ENCODE measurements at places on chromosomes 2 and 18.

DNA sequence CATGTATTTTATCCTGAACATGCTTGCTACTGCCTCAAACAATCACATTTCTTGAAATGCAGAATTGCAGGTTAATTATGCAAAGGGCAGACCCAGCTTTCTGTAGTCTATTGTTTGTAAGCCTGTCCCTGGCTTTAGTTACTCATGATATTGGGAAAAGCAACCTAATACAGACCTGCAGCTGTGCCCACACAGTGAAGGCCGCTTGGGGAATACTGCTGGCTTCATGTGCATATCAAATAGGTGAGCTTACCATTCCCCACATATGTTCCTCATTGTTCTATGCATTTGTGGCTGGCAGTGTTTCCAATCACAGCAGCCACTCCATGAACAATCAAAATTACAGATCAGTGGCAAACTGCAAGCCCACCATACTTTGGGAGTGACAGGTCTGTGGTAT lies 186.3 kb downstream of the TMEM163 start:
- no peak for DNase-seq

- DNase-seq: no peak
These were observed 193.9 kb downstream of the RTP5 start for GRCh38 chr2:242063436-242063835.

GRCh38 chr2:234670052-234670451 lies 173.2 kb upstream of the ARL4C start:
- DNase-seq: no peak

- DNase-seq: no peak
These were observed 3.0 kb downstream of the WDR75 start for GRCh38 chr2:189444322-189444721.

DNA sequence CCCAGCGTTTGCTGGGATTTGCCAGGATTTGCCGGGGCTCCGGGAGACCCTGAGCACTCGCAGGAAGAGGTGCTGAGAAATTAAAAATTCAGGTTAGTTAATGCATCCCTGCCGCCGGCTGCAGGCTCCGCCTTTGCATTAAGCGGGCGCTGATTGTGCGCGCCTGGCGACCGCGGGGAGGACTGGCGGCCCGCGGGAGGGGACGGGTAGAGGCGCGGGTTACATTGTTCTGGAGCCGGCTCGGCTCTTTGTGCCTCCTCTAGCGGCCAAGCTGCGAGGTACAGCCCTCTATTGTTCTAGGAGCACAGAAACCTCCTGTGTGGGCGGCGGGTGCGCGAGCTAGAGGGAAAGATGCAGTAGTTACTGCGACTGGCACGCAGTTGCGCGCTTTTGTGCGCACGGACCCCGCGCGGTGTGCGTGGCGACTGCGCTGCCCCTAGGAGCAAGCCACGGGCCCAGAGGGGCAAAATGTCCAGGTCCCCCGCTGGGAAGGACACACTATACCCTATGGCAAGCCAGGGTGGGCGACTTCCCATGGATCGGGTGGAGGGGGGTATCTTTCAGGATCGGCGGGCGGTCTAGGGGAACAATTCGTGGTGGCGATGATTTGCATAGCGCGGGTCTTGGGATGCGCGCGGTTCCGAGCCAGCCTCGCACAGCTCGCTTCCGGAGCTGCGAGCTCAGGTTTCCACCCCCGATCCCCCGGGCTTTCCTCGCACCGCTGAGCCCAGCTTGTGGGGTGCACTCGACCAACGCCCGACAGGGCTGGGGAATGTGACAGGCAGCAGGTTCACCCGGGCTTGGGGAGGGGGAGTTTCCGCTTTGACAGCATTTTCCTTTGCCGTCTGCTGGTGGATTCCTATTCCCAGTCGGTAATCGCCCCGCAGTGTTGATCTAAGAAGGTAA lies 2.8 kb downstream of the ONECUT2 start:
- peak; percentile 76 for DNase-seq

DNA sequence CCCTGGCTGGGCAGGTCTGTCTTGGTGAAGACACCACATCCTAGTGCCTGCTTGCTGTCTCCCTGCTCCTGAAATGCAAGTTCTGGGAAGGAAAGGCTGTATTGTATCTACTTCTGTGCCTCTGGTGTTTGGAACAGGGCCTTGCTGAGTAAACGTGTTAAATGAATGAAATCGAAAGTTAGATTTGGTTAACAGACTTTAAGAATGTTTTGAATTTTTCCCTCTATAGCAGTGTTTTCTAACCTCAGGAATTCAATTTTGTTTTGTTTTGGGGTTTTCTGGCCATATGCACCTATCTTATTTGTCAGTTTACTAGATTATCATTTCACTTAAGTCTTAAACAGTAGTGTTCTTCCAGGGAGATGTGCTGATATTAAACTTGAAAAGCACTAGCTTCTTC lies 20.7 kb downstream of the FARP2 start:
- no peak for DNase-seq

DNA sequence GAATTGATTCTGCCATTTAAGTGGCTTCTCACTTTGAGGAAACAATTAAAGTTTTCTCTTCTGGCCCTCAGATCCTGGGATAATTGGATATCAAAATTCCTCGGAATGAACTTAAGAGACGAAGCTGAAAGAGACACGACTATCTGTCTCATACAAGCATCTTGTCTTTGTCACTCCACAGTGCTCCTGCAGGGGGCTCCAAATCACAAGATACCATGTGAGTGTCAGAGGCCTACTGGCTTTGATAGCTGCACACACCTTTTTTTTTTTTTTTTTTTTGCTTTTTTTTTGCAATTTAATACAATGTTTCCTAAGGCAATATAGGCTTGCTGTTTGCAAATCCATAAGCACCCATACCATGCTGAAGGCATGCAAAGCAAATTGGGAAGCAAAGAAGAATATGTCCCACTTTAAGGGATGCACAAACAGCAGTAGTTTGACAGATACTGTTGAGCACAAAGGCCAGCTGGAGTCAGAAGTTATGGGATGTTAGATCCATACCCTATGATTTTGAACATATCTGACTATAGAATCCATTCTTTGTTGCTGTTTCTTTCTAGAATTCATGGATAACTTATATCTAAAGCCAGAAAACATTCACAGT lies 109.0 kb upstream of the CBLN2 start:
- DNase-seq: no peak

- DNase-seq: no peak
These were observed 104.9 kb downstream of the ANKRD44 start for GRCh38 chr2:197205585-197206215.

- no peak for DNase-seq
These were observed 45.1 kb upstream of the ZBTB7C start for GRCh38 chr18:48454261-48454757.

DNA sequence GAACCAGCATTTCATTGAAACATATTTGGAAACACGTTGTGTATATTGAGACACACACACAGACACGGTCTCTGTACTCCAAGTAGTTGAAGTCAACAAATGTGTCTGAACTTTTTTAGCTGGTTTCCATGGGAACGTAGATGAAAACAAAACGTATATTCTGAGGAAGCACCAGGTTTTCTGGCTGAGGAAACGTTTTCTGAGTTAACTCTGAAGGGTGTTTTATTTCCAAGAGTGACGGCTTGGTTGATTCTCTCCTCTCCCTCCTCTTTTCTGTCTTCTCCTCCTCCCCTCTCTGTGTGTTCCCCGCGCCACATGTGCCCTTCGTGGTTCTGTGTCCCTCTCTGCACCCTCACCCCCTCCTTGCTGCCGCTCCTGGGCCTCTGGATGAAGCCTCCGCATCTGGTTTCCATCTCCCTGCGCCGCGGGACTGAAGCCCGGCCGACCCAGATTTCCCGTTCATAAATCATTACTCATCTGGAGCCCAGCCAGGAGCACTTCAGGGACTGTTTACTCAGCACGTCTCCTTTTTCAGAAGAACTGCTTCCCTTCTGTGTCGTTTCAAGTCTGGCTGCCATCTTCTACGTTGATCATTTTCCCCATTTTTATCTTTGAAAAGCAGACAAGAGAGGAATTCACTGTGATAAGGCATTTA lies 122.7 kb downstream of the COL6A3 start:
- DNase-seq: peak; percentile 67

DNA sequence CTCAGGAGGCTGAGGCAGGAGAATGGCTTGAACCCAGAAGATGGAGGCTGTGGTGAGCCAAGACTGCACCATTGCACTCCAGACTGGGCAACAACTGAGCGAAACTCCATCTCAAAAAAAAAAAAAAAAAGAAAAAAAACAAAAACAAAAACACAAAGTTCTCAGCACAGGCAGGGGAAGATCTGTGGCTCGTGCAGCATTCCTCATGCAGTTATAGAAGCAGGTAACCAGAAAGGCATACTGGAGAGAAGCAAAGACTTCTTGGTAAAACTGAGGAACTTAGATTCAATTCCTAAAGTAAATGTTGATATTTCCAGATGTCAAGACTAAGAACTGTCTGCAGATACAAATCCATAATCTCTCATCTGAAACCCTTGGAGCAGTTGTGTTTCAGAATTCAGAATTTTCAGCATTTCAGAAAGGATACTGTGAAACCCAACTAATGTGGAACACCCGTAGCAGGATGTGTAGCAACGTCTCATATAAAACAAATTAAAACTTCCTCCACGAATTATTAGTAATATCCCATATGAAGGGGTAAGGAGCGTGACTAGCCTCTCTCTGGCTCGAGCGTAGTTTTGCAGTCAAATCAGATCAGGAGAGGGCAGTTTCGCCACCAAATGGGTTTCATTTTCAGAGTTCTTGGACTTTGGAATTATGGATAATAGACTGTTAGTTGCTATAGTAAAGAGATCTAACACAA lies 13.2 kb upstream of the SLC25A52 start:
- DNase-seq: no peak

- DNase-seq: no peak
These were observed 3.8 kb downstream of the PROC start for GRCh38 chr2:127421871-127422558.

DNA sequence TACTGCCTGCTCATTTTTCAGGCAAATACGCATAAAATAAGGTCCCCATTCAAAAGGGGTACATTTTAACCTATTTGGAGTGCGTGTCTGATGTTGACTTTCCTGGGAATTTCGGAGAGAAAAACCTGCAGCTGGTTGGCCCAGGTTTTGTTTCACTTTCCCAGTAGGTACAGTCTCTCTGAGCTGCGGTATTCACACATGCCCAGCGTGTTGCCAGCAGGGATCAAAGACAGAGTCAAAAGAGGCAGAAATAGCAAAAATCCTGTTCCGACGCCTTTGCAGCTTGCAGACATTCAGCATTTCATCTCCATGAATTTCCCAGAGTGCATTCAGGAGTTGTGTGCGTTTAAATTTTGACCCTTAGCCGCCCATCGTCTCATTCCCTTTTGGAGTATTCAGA lies 855.4 kb upstream of the CELF4 start:
- DNase-seq: no peak

GRCh38 chr2:43075811-43076585 lies 150.4 kb downstream of the ZFP36L2 start:
- DNase-seq: no peak

DNA sequence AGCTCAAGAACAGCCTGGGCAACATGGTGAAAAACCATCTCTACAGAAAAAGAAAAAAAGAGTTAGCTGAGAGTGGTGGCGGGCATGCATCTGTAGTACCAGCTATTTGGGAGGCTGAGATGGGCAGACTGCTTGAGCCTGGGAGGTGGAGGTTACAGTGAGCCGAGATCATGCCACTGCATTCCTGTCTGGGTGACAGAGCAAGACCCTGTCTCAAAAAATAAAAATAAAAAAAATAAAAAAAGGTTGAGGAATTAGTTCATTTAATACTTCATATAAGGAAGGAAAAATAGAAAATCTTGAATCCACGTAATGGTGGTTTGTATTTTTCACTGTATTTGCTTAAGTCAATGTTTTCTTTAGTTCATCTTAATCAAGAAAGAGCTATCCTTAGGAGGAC lies 241.7 kb downstream of the TGIF1 start:
- no peak for DNase-seq

DNA sequence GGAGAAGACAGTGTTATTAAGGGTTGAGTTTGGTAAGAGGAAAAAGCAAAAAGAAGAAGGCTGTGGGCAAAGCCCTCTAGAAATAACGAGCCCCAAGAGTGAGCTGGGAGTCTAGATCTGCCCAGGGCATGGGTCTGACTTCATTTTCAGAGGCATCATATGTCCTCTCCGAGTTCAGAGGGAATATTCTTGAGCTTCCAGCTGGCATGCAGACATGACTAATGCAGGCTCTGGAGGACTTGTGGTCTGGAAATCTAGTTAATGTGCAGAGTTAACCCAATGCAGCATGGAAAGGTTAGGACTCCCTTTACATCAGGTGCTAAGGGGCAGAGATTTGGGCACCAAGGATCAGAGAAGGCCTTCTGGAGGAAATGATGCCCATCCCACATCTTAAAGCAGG lies 7.3 kb downstream of the ACMSD start:
- no peak for DNase-seq

DNA sequence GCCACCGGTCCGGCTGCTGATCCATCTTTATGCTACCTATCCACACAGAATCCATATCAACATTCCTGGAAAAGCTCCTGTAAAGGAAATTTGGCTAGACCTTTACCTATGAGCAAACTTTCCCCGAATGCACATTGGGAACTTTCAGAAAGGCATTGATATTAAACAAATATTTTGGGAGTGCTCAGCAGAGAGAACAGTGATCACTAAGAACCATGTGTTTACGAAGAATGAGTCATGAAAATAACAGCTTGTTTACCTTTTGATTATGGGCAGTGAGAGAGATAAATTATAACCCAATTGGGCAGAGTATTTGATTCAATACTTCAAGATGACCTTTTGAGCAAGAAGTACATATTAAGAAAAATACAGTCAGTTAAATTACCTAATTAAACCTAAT lies 189.7 kb upstream of the CDH2 start:
- DNase-seq: peak; percentile 17

- DNase-seq: no peak
These were observed 120.4 kb downstream of the PDCL3 start for GRCh38 chr2:100683231-100683630.

DNA sequence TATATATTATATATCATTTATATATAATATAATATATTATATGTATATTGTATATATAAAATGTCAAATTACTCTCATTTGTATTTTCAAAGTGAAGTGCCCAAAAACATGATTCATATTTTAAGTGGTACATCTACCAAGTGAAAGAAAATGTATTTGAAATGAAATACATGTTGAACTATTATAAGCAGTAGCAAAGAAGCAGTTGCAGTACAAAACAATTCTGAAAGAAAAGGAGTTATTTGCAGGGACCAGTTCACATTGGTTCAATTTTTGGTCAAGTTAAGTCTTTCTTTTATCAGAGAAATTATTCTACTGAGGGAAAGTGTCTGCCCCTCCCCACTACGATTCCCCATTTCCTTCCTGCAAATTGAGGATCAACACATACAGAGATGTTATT lies 51.9 kb downstream of the APLF start:
- DNase-seq: no peak

All from NCI-H2227 treated with DMSO at 0.1 percent for 48 hours (cell line).